Breast epithelium (tissue), 4 donors: ENCODE measurements at places on chromosomes 16 and 17. TPM values are rescaled to one million over a fixed set of nuclear protein-coding genes. Genes with fewer than 3 reads are reported as not detected.

The ST6GALNAC1 gene
- total RNA-seq: 1.3 TPM

The CCL11 gene
- 0.29 TPM for total RNA-seq

The PDPR gene
- 18.7 TPM for total RNA-seq

The ITGAL gene
- total RNA-seq: 2.4 TPM

The KRTAP4-6 gene
- not detected for total RNA-seq

The MT4 gene
- not detected for total RNA-seq

The FOXF1 gene
- total RNA-seq: not detected

The AATK gene
- total RNA-seq: 0.73 TPM

The TEX19 gene
- total RNA-seq: not detected

DNA sequence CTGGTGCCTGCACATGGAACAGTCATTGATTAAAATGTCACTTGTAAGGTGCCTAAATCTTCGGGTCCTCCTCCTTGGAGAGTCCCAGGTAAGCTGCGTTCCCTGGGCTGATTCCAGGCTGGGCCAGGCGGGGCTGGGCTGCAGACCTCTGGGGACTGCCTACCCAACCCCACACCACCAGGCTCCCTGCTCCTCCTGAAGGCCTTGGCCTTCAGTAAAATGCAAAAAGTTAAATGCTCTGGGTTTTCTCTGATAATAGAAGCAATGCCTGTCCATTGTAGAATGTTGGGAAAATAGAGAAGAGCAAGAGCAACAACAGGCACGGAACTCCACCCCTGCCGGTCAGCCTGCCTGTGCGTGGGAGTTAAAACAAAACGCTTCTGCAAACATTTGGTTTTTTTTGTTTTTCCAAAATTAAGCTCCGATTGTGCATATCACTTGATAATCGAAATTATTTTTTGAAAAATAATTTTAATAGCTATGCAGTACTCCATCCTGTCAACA lies 363.9 kb downstream of the SEC14L1 start:
- no peaks in the 10 kb centered on the region for H3K4me1 ChIP-seq
- H3K36me3 ChIP-seq: no peaks in the 10 kb centered on the region
- H3K27me3 ChIP-seq: no peaks in the 10 kb centered on the region
- DNase-seq: no peak
- H3K4me3 ChIP-seq: no peak overlapping the region

- no peaks in the 10 kb centered on the region for H3K27me3 ChIP-seq
- no peaks in the 10 kb centered on the region for H3K36me3 ChIP-seq
- H3K4me1 ChIP-seq: no peaks in the 10 kb centered on the region
- H3K27ac ChIP-seq: no peak overlapping the region
- DNase-seq: no peak
Observed at GRCh38 chr17:80443916-80444643, 29.1 kb downstream of the ENDOV start.

DNA sequence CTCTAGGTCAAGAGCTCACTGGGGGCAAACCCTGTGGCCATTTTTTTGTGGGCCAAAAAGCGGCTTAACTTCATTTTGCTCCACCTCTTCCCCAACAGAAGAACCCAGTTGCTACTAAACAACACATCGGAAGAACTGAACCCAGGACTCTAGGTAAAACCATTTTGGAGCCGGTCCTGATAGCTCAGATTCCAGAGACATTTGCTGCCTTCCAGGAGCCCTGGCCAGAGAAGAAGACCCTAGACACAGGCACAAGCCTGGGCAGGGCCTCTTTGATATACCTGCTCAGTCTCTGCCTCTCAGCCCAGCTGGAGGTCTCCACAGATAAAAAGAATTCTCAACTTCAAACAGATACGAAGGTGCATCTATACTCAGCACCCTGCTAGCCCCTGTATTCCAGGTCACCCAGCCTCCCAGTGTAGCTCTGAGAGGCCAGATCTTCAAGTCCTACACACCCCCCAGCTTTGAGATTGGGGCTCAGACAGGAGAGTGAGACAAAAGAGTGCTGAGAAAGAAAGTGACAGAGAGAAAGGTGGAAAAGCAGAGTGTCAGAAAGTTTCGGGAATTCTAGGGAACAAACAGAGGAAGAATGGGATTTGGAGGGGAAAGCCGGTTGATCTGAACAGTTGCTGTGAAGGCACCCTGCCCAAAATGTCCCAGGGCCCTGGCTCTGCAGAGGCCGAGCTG lies 6.6 kb upstream of the HOXB9 start:
- H3K27me3 ChIP-seq: peaks cover 100% of the 10 kb centered on the region
- no peak overlapping the region for H3K27ac ChIP-seq
- no peaks in the 10 kb centered on the region for H3K36me3 ChIP-seq
- no peak overlapping the region for H3K4me3 ChIP-seq

GRCh38 chr16:3830625-3831254 lies 49.8 kb downstream of the CREBBP start:
- H3K36me3 ChIP-seq: no peaks in the 10 kb centered on the region
- DNase-seq: no peak
- H3K27me3 ChIP-seq: no peaks in the 10 kb centered on the region
- no peaks in the 10 kb centered on the region for H3K4me1 ChIP-seq

DNA sequence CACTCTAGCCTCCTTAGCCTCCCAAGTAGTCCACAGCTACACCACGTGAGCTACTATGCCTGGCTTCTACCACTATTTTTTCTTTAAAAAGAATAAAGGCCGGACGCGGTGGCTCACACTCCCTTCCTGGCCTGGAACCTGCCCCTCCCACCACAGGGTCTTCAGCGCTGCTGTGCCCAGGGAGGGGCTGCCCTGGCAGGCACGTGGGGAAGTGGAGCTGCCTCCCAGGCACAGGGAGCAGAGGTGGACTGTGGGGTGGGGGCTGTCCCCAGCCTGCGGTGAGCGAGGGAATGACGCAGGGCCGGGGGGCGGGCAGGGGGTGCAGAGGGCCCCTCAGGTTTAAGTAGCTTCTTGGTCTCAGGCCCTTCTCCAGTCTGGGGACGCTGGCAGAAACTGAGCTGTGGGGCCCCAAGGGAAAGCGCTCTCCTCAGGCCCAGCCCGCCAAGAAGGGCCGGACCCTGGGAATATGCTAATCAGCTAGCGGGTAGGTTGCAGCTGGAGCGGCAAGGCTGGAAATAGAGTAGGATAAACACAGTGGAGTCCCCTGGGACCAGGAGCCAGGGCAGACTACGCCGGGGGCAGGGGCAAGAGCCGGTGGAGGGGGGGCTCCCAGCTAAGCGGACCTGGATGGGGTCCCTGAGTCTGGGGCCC lies 46.8 kb downstream of the TIMM22 start:
- no peak for DNase-seq
- H3K27me3 ChIP-seq: no peaks in the 10 kb centered on the region
- H3K4me1 ChIP-seq: peaks cover 18% of the 10 kb centered on the region
- H3K27ac ChIP-seq: no peak overlapping the region
- peak overlapping the region; percentile 41 for H3K4me3 ChIP-seq

- no peak for DNase-seq
- no peaks in the 10 kb centered on the region for H3K4me1 ChIP-seq
- H3K27me3 ChIP-seq: no peaks in the 10 kb centered on the region
- no peak overlapping the region for H3K27ac ChIP-seq
Observed at GRCh38 chr17:36112572-36112971, 8.9 kb downstream of the CCL4 start.

DNA sequence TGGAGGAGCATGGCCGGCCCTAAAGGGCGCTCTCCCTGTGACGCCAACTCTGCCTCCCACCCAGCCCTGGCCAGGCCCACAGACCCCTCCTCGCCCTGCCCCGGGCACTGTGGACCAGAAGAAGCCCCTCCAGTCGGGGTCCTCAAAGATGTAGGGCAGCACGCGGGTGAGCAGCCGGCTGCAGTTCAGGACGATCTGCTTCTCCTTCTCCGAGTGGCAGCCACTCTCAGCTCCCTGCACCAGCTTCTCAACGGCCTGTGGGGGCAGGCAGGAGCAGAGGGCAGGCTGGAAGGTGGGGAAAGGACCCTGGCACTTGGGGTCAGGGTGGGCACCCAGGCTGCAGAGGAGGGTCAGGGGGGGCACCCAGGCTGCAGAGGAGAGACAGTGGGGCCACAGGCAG lies 8.9 kb downstream of the HID1 start:
- no peak overlapping the region for H3K27ac ChIP-seq
- H3K4me1 ChIP-seq: peaks cover under 1% of the 10 kb centered on the region
- no peaks in the 10 kb centered on the region for H3K27me3 ChIP-seq
- no peak overlapping the region for H3K4me3 ChIP-seq
- no peak for DNase-seq
- H3K36me3 ChIP-seq: no peaks in the 10 kb centered on the region

DNA sequence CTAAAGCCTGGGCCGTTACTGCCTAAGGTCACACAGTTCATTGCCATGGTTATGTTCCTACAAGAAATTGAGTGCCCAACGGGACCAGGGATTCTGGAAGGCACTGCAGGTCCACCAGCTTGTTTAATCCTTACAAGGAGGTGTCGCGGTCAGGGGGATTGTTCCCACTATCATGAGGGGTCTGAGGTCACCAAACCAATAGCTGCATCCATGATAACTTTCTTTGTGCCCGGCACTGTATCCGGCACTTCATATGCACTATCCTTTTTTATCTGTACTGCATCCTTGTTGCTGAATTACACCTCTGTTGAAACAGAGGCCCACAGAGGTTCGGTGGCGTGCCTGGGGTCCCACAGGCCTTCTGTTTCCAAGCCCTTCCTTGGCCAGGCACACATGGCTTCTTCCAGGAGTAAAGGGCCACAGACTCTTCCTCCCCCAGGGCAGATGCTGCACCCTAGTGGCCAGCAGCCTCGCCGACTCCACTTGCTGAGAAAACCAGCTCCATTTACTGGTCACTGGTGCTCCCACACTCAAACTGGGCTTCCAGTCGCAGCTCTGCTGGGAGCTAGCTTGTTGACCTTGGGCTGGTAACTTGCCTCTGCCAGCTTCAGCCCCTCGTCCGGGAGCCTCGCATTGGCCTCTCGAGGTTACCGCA lies 82.0 kb upstream of the PLCG2 start:
- H3K4me3 ChIP-seq: no peak overlapping the region
- no peaks in the 10 kb centered on the region for H3K4me1 ChIP-seq
- peak overlapping the region; percentile 72 for H3K27ac ChIP-seq
- peak; percentile 50 for DNase-seq
- no peaks in the 10 kb centered on the region for H3K36me3 ChIP-seq
